ENCODE measurements at places on chromosomes 11 and 22. TPM values are rescaled to one million over a fixed set of nuclear protein-coding genes. Genes with fewer than 3 reads are reported as not detected.

- no peak for DNase-seq
These were observed 31.1 kb downstream of the UQCR10 start for GRCh38 chr22:29798318-29798717.

RASSF7 gene
- 8.0 TPM for total RNA-seq

IFTAP gene
- total RNA-seq: 22.4 TPM

OSBP2 gene
- total RNA-seq: 4.2 TPM

DNA sequence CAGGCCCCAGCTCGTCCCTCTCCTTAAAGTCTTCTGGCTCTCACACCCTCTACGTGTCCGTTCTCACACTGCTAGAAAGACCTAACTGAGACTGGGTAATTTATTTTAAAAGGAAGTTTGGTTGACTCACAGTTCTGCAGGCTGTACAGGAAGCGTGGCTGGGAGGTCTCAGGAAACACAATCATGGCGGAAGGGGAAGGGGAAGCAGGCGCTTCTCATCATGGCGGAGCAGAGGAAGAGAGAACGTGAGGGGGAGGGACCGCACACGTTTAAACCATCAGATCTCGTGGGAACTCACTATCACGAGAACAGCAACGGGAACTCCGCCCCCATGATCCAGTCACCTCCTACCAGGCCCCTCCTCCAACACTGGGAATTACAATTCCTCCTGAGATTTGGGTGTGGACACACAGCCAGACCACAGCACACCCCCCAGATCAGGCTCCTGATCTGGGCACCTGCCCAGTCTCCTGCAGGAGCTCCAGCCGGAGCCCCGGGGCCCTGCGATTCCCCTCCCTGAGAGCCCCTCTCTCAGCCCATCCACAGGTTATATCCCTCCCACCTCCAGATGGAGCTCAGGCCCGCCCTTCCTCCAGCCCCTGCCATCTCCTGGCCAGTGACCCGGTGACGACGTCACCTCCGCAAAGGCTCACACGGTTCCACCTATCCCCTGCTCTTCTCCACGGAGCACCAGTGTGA, 170.2 kb downstream of the BRD1 start:
- DNase-seq: no peak

GRCh38 chr11:41316751-41317150, 142.7 kb downstream of the LRRC4C start:
- DNase-seq: no peak

FAM89B gene
- total RNA-seq: 84.2 TPM

DNA sequence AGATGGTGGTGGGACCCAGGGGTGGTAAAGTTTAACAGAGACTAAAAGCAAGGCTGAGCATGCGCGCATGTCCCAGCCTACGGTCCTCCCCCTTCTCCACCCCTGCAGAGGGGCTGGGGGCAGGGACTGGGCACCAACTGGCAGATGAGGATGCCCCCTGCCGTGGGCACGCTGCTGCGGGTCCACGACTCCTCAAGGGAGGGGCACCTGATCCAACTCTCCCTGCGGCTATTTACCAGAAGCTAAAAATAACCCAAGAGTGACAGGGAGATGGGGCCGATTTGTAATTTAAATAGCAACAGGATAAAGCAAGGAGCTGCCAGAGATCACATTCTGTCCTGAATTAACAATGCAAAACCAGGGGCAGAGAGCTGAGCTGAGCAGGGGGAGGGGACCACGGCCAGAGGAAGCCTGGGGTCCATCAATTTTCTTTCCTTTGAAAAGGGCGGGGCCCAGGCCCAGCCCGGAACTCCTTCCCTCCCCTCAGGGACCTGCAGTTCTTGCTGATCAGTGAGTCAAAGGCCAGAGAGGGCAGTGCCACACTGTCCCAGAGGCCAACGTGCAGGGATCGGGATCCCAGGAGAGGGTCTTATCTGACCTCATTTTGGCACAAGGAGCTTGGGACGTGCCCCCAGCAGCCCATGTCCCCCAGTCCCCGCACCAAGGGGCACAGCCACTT, 8.1 kb upstream of the DGKZ start:
- peak; percentile 92 for DNase-seq

DNA sequence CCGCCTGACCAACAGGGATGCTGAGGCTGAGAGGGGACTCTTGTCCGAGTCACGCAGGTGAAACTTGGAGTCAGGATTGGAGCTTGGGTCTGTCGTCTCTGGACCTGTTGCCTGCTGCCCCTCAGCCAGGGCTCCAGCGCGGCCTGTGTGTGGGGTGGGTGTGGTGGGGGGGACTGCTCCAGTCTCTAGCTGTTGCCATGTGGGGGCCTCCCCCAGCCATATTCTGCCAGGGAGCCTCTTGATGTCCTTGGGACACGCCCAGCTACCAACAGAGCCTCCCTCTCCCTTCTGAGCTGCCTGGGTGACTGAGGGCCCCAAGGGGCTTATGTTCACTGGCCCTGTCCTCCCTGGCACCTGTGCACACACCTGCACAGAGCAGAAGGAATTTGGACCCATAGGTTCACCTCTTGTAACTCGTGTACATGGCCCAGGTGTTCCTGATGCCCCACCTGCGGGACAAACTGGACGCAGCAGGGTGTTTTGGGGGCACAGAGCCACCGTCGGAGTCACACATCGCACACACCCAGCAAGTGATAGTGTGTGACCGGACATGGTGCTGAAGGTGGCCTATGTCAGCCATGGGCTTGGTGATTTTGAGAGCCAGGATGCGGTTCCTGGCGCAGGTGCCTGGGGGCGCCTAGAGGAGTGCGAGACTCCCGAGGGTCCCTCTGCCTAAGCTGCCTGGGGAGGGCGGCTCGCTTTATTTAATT, 252.3 kb downstream of the TBC1D22A start:
- no peak for DNase-seq

- DNase-seq: no peak
These were observed 1514.8 kb downstream of the TBC1D22A start for GRCh38 chr22:48276994-48277867.

RAG2 gene
- not detected for total RNA-seq

- no peak for DNase-seq
These were observed 2.6 kb downstream of the KCNC1 start for GRCh38 chr11:17736930-17737817.

DNA sequence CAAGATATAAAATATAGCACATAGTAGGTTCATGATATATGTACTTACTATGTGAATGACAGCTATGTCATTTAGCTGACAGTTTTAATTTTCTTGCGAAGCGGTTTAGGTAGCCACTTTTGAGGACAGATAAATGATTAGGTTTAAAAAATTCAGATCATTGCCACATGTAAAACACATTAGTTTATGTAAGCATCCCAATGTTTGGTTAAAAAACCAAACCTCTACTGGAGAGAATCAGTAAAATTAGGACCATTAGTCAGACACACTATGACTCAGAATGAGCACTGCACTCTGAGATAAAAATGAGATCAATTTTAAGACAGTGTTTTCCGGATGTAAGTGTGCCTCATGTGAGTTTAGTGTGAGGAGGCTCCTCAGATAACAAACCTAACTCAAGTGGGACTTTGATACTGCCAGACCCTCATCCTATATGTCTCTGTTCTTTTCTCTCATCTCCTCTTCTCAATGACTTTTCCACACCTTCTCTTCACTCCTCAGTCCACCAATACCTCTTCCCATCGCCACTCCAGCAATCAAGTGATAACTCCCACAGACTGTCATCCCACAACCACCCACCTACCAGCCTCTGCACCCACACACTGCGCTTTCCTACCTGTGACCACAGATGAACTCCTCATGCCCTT, 6.8 kb upstream of the OR2AT4 start:
- DNase-seq: no peak

DNA sequence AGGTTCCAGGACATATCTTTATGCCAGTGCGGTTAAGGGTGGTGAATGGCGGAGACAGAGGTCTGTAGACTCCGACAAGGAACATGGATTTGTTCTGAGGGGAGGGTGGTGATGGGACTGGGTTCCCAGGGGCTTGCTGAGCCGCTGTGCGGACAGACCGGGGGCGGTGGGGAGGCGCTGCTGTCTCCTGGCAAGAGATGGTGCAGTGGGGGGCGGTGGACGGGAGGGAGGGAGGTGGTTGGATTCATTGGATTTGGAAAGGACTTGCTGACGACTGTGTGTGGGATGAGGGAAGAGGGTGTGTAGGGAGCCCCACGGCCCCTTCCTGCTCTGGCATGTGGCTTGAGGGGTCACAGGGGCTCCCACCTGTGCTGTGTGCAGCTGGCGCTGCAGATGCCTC, 43.2 kb downstream of the FLRT1 start:
- DNase-seq: no peak

DNA sequence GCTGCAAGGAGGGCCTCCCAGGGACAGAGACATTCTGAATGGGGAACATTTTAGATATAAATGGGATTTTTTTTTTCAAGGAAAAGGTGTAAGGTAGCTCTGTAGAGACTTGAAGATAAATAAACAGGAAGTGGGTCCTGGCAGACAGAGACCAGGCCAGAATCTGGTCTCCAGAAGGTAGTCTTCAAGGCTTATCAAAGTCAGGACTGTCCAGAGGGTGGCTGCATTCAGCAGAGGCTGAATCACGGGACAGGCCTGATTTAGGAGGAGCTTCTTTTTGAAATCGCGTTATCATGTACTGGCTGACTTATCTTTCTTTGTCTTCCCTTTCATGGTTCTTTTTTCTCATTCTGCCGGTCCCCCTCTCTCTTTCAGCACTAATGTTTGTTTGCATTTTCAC, 542.9 kb downstream of the NTM start:
- no peak for DNase-seq

DNA sequence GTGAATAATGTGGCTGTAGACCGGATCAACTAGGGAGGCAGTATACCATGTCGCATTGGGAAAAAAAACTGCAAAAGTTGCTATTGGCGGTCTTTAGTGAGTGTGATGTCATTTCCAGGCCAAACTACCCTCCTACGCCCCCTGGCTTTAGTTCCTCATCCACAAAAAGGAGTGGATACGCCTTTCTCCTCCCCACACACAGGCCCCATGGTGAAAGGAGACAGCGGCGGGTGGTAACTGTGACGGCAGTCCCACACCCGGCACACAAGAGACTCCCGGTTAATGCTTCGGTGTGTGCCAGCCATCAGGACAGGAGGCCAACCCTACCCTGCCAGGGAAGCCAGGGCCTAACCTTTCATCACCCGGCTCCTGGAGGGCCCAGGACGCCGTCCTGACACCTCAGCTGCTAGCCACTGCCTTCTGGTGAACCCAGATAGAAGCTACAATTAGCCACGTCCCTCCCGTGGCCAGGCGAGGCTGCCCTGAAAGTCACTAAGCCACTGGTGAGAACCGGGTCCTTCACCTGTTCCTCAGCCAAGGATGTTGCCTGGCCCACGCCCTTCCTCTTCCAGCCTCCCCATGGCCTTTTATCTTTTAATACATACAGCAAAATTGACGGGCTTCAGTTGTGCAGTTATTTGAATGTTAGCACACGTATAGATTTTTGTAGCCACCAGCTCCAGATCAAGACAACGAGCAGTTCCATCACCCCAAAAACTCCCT, 10.8 kb downstream of the TP53I11 start:
- no peak for DNase-seq

CAPN5 gene
- total RNA-seq: 12.8 TPM

GRCh38 chr11:2612884-2613571, 86.8 kb downstream of the KCNQ1OT1 start:
- no peak for DNase-seq

AGBL2 gene
- 0.34 TPM for total RNA-seq

OR2AT4 gene
- total RNA-seq: not detected

DNA sequence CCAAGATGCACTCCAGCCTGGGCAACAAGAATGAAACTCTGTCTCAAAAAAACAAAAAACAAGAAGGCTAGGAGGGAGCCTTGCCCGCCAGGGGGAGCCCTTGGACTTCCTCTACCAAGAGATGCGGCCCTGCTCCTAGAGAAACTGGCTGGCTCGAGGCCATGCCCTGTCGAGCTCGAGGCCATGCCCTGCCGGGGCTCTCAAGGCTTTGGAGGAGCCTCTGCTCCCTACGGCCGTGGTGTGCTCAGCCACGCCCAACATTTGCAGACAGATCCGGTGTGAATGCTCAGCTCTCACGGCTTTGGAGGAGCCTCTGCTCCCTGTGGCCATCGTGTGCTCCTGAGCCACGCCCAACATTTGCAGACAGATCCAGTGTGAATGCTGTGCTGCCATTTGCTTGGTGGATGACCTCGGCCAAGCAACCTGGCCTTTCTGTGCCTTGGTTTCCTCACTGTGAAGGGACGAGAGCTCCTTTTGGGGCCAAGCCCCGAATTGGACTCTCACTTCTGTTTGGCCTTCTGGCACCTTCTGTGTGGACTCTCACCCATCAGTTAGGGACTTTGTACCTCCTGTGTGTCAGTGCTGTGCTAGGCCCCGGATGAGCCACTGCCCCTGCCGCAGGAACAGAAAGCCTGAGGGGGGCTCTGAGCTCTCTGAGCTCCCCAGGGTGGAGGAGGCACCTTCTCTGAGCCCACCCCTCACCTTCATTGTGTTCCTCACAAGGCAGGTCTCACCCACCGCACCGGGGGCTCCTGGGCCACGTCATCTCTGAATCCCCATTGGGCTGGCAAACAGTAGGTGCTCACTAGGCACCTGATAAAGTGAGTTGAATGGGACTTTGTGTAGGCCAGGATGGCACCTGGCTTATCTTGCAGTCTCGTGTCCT, 14.1 kb downstream of the C11orf24 start:
- DNase-seq: peak; percentile 98

GRCh38 chr11:126145954-126146353, 65.5 kb downstream of the RPUSD4 start:
- no peak for DNase-seq

GRCh38 chr11:25350899-25351803, 854.3 kb downstream of the LUZP2 start:
- no peak for DNase-seq

DNA sequence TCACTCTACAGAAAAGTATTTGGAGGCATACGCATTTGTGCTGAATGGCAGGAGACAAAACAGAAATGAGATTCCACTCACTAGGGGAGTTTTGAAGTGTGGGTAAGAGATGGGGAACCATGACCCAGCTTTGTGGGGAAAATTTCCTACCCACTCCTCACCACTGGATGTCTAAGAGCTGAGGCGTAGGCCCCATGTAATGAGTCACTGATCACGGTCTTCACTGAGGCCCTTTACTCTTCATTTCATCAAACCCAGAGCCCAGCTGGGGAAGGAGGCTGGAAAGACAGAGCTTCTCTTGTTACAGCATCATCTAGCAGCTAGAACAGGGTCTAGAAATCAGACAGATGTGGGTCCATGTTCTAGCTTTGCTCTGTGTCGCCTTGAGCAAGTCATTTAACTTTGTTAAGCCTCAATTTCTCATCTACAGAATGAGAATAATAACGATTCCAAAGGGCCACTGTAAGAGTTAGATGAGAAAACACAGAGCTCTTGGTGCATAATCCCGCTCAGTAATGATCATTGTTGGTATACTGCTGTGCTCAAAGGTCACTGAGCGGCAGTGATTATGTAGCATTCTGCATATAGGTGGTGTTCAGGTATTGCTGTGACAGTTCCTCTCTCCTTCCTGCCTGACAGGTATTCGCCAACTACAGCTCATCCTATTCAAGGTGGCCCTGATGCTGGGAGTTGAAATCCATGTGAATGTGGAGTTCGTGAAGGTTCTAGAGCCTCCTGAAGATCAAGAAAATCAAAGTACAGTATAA, 97.2 kb downstream of the MICAL2 start:
- DNase-seq: no peak

OR8A1 gene
- not detected for total RNA-seq

OR56A1 gene
- total RNA-seq: not detected

- no peak for DNase-seq
These were observed 1.2 kb downstream of the DPAGT1 start for GRCh38 chr11:119100246-119100970.

- no peak for DNase-seq
These were observed 1.8 kb upstream of the PKNOX2 start for GRCh38 chr11:125162743-125163142.

PAX6 gene
- total RNA-seq: not detected
